ENCODE measurements at places on chromosomes 3 and 15. TPM values are rescaled to one million over a fixed set of nuclear protein-coding genes. Genes with fewer than 3 reads are reported as not detected.

GRCh38 chr3:77066829-77067228, 26.9 kb downstream of the ROBO2 start:
- DNase-seq, result no peak

- no peak for DNase-seq
These were observed 12.8 kb upstream of the UTS2B start for GRCh38 chr3:191343115-191343514.

DNA sequence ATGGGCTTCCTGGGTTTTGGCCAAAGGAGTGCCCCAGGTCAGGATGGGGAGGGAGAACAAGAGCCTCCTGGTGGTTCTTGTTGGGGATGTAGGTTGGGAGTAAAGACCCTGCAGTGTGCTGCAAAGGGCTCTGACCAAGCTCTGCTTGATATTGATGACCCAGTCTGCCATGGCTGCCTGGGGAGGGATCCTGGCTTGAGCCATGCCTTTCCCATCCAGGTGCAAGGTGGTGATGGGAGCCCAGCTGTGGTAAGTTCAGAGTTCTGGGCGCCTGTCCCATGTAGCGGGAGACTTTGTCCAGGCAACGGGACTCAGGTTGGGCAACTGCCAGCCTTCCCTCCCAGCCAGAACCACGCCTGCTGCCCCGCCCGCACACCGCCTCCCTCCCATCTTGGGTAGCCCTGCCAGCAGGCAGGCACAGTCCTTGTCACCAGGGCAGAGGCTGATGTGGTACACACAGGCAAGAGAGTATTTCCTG, 2.6 kb downstream of the GNAI2 start:
- peak; percentile 92 for DNase-seq

GRCh38 chr3:52210550-52211046, 12.6 kb downstream of the ALAS1 start:
- DNase-seq, result no peak

DNA sequence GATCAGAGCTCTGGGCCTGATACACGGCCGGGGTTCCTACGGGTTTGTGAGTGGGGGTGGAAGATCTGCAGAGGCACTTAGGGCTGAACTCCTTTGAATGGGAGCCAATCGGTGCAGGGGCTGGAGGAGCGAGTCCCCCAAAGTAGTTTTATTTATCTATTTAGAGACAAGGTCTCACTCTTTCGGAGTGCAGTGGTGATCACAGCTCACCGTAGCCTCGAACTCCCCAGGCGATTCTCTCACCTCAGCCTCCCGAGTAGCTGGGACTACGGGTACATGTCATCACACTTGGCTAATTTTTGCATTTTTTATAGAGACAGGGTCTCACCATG, 1.6 kb upstream of the CELSR3 start:
- DNase-seq, result no peak

GRCh38 chr3:25723802-25724201, 59.1 kb upstream of the TOP2B start:
- no peak for DNase-seq

GRCh38 chr3:8387571-8387970, 114.1 kb upstream of the LMCD1 start:
- DNase-seq, result no peak

GRCh38 chr15:91055548-91056331, 33.3 kb upstream of the VPS33B start:
- peak; percentile 71 for DNase-seq

DNA sequence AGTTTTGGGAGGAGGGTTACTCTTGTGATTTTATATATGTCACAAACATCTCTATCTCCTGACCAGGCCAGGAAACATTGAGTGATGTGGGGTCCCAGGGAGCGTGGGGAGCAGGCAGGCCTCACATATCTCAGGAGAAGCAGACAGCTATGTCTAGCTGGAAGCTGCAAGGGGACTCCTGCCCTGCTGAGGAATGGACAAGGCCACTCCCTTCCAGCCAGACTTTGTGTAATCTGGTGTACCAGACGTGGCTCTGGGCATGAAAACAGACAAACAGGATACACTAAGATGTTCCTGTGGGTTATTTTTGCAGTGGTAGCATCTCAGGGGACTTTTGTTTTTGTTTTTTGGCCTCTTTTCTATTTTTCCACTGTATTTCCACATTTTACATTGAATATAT, 23.2 kb downstream of the CYP8B1 start:
- peak; percentile 44 for DNase-seq

DNA sequence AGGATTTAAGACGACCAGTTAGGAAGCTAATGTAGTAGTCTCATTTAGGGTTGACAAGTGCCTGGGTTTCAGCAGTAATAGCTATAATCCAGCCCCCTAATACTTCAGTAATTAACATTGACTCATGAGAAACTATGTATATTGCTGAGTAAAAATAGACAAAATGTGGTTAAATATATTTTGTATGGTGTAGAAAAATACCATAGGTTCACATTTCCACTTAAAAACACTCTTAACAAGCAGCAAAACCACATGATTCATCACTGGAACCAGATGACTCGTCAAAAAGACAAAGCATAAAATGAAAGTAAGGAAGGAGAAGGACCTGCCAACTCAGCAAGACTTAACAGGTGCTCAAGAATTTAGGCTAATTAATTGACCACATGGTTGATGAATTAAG, 288.9 kb downstream of the EFHB start:
- no peak for DNase-seq

- DNase-seq, result no peak
These were observed 12.6 kb upstream of the OR5K1 start for GRCh38 chr3:98450372-98450771.

- DNase-seq, result no peak
These were observed 68.2 kb downstream of the CD200R1L start for GRCh38 chr3:112778353-112778948.

DNA sequence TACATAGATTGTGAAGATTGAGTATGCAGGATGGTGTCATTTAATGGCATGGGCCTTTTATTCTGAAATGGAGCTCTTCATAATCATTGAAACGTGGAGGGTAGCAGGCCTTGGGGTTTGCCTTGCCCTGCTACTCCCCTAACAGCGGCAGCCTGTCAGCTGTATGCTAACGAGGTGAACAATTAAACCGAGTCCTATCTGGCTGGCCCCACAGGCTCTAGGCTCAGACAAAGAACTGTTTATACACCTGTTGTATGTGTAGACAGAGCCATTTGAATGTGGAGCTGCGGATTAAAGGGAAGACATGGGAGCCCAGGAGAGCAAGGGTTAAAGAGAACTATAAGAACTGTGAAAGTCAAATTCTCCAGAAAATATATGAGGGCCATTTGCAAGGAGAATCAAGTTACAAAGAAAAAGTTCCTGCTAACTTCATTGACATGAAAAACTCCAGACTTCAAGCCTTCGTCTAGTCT, 116.7 kb upstream of the CGNL1 start:
- DNase-seq, result no peak

- no peak for DNase-seq
These were observed 307.2 kb downstream of the FEZF2 start for GRCh38 chr3:62065985-62066693.

DNA sequence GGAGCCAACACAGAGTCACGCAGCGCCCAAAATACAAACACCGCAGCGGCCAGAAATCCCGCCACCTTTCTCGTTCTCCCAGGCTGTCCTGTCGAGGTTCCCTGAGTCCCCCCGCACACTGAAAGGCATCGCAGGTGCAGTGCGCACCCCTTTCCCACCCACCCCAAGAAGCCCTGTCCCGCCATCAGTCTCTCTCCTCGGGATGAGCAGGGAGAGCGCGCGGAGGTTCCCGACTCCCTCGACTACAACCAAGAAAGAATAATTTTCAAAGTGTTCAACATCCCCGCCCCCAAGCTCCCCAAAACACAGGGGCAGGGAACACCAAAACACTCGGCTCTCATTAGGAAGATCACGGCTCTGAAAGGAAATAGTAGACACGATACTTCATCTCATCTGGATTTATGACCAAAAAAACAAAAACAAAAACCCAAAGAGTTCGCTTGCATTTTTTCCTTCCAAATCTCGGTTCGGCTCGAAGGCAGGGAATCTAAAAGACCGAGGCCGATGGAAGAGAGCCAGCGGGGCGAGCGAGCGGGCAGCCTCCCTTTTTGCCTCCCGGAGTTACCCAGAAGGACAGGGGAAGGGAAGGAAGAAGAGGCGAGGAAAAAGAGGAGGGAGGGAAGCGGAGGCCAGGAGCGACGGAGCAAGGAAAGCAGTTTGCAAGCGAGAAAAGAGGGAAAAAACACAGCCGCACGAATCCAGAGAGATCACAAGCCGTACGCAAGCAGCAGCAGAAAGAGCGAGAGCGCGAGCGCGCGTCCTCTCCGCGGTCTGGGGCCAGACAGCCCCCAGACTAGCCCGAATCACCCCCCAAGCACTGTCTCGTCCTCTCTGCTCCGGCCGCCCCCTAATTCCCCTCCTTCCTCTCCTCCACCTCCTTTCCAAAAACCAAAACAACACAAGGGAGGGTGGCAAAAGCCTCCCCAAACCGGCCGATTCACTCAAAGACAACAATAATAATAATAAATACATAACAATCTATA, 808 bp downstream of the BCL6 start:
- peak; percentile 61 for DNase-seq

DNA sequence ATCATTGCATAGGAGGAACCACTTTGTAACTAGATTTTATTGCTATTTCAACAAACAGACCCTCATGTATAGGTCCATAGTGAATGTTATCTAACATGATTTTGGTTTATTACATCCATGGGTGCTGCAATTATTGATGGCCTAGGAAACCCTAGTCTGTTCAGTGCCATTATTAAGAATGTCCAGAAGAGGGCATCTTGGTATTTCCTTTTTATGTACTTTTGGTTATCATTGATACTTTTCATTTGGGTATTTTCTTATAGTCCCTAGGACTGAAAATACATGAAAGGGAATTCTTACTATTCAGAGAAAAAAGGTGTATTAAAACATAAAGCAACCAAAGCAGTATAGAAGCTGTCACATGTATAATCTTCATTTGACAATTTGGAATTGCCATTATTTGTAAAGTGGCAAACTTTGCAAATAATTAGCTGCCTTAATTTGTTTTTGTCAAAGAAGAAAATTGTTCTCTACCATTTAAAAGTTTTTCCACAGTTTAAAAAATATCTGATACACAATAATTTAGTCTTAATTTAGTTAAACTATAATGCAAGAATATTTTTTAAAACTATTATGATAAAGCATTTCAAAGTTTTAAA, 48.7 kb downstream of the CNOT10 start:
- no peak for DNase-seq

DNA sequence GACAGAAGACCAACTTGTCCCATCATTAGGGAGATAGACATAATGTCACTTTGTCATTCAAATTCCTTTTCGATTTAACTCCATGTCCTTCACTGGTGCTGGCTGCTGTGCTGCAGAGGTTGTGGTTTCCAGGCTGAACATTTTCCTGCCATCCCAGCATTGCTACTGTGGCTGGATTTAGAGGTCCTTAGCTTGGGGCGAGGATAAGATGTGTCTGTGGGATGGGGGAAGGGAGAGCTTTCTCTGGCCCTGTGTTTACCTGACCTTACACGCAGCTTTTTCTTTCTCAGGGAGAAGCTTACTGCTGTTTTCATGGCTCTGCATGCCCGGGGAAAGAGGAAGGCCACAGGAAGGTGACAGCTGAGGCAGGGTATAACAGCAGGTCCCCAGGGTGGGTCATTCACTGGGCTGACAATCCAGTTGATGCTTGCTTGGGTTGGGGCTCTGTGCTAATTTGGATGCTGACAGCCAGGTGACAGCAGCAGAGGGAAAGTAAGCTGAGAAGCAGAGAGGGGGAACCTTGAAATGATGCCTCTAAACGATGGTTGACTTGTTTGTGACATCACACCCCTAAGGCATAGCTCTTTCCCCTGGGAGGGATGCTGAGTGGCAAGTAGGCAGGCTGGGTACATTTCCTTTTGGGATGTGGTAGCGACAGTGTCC, 326.9 kb upstream of the CTNNB1 start:
- DNase-seq, result no peak

DNA sequence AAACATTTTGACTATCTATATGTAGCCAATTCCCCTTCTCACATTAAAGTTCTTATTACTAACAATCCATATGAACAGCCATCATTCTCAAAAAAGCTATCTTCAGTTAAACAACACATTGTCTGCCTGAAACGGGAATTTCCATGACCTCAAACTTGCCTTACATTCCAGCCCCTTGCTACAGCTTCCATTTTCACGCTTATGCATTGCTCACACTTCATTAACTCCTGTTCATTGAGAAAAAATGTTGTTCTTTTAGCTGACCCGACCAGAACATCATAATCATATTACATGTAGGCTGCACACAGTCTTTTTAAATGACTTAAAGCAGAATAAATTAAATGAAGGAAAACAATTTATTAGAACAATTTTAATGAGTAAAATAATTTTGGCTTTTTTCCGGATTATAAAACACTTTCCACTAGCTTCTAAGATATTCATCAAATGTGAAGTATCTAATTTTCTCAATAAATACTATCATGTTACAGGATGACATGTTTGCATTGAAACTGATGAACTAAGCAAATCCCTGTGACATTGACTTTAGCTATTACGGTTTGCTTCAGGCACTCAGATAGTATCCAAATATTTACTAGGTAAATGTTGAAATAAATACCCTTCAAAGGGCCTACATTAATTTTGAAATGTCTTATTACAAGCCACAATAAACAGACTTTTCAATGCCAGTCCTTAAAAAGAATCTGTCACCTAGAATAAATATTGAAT, 49.9 kb downstream of the P3H2 start:
- no peak for DNase-seq

Gene CFAP100
- total RNA-seq, result not detected

Gene RTP4
- 3.5 TPM for total RNA-seq

Gene CASR
- total RNA-seq, result 0.28 TPM

Gene CLDN18
- not detected for total RNA-seq

Gene SEMA3G
- 18.8 TPM for total RNA-seq

Gene SPTSSB
- not detected for total RNA-seq
